ENCODE measurements at places on chromosomes 5 and 9.

- no peak for DNase-seq
Observed at GRCh38 chr5:181199881-181200638, 4.9 kb downstream of the TRIM7 start.

DNA sequence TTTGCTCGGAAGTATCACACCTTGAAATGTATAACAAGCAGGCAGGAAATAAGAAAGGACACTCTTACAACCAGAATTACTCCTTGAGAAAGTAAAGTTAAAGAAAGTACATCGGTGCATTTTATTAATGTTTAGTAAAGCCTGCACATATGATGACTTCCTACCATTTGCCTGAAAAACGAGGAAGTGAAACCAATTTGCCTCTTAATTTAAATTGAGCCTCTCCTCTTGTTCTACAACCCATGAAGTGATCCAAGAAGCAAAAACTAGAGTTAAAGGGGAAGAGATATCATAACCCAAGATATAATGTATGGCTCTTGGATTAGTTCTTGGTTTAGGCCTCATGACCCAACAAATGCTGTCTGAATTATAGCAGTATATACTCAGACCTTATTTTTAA, 95.6 kb downstream of the GNAQ start:
- no peak for DNase-seq

GRCh38 chr9:6931913-6932312, 174.1 kb downstream of the KDM4C start:
- DNase-seq, result peak; percentile 42

- no peak for DNase-seq
Observed at GRCh38 chr5:54524082-54524481, 6.5 kb downstream of the SNX18 start.

- no peak for DNase-seq
Observed at GRCh38 chr9:83280268-83280667, 217.3 kb upstream of the RASEF start.

DNA sequence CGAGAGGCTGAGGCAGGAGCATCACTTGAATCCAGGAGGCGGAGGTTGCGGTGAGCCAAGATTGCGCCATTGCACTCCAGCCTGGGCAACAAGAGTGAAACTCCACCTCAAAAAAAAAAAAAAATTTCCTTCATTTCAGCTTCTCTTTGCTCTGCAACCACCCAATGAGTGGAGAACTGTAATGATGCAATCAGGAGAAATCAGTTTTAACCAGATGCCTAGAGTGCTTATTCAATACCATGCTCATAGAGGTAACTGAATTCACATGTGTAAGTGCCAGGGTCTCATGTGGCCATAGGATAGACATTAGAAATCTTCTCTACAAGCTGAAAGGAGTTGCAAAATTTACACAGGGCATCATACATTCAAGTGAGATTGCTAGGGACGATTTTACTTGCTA, 70.6 kb downstream of the HMHB1 start:
- peak; percentile 17 for DNase-seq

GRCh38 chr5:96716716-96717115, 54.5 kb downstream of the CAST start:
- DNase-seq, result no peak

DNA sequence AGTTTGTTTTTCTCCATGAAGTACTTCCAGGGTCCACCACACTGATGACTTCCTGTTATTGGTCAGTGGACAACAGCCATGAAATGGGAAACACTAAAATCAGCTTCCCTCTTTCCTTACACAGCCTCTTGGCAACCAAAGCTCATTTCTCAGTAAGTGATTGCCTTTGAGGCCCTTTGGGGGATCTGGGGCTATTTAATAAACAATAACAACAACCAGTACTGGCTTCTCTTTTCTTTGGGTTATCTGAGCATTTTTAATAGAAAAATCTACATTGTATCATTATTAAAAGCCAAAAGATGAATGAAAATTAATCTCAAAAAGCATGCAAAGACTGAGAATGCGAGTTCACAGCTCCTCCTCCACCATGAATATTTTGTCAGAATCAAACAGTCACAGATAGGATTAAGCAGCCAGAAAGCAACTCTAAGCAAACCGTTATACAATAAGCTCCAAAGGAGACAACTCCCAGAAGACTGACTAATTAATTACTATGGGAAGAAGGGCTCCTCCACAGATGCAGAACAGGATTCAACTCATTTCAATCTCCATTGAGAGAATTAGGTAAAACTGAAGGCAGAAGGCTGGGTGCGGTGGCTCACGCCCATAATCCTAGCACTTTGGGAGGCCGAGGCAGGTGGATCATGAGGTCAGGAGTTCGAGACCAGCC, 68.3 kb downstream of the SERINC5 start:
- DNase-seq, result no peak

- peak; percentile 86 for DNase-seq
Observed at GRCh38 chr5:39714036-39714698, 289.4 kb upstream of the DAB2 start.

DNA sequence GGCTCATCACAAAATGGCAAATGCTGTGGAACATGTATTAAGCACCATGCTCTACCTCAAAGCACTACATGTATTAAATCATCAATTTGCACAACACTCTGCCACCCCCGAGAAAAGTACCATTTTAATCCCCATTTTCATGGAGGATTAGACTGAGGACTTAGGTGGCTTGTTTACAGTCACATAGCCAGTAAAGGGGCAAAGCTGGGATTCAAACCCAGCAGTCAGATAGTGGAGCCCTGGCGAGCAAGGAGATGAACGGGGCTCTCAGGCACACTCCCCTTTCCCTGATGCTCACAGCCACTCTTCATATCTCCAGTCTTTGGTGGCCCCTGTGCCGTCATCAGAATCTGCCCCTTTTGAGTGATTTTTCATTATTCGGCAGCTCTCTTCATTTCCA, 262.9 kb downstream of the DIRAS2 start:
- DNase-seq, result no peak

- DNase-seq, result no peak
Observed at GRCh38 chr5:137808503-137809135, 54.5 kb upstream of the HNRNPA0 start.

DNA sequence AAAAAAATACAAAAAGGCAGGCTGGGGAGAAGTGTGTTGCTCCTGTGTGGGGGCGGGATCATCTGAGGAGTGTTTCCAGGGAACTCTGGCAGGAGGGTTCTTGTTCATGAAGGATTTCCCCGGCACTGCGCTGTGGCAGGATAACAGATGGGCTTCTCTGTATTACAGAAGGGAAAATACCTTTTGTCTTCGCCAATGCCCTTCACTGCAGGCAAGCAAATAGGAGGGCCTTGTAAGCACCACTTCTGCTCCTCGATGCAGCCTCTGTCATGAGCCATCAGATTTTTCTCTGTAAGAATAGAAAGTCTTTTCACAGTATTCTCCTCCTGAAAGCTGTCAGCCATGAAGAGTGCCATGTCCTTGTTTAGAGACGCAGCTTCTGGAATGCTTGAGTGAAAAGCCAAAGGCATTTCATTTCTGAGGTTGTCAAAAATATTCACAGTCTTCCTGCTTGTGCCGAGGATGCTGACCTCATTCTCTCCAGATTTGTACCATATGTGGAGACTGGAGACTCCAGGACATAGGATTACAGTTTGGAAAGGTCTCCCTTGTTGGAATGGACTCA, 294.0 kb downstream of the YTHDC2 start:
- DNase-seq, result peak; percentile 25

DNA sequence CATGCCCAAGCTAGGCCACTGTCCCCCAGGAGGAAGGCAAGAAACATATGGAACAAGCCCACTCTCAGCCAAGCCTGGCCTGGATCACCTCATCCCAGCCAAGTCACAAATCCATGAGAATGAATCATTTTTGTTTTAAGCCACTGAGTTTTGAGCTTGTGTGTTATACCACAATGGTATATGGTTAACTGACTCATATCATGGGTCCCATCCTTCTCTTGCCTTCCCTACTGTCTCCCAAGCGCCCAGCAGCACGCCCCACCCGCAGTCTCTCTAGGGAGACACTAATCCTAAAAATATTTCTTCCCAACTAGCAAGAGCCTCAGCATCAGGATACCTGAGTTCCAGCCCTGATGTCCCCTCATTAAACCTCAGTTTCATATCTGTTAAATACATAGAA, 248.1 kb downstream of the CDK5RAP2 start:
- no peak for DNase-seq

DNA sequence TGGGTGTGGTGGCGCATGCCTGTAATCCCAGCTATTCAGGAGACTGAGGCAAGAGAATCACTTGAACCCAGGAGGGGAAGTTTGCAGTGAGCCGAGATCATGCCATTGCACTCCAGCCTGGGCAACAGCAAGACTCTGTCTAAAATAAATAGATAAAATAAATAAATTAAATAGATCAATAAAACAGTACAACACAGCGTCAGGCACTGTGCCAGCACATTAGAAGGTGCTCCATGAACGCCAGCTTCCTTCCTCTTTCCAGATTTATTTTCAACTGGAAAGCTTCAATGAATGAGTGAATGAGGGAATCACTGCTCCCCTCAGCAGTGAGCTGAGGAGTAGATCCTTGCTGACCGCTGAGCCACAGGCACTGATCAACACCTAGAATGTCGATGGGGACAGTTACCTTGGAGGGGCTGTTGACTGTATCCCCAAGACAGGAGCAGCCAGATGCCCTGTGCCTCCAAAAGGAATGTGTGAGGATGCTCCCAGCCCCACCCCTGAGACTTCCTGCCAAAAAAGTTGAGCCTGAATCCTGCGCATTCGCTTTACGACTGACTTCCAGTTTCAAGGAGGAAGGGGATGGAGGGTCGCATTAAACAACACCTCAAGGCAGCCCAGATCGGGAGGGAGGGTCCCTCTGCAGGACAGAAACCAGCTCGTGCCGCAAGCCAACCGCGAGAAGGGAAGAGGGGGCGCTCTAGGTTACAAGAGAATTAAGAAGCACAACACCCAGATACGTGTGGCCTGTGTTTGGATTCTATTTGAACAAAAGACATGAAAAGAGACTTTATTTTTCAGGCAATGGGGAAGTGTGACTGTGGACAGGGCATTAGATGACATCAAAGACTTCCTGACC, 54.0 kb upstream of the CNOT6 start:
- no peak for DNase-seq

DNA sequence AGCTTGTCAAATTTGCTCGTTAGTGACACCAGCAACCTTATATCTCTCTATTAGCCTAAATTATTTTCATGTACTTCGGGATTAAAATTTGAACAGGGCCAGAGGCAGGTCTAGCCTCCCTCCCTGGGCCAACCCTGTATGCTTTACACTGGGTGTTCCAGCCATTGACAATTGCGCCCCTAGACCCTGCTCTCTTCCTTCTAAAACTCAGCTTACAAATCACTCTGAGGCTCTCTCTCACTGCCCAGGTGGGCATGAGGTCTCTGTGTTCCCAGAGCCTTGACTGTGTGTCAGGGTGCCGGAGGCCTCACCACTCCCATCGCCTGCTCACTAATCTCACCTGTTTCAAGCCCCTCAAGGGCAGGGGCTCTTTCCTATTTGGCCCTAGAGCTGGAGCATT, 6.4 kb upstream of the CFAP90 start:
- DNase-seq, result no peak

DNA sequence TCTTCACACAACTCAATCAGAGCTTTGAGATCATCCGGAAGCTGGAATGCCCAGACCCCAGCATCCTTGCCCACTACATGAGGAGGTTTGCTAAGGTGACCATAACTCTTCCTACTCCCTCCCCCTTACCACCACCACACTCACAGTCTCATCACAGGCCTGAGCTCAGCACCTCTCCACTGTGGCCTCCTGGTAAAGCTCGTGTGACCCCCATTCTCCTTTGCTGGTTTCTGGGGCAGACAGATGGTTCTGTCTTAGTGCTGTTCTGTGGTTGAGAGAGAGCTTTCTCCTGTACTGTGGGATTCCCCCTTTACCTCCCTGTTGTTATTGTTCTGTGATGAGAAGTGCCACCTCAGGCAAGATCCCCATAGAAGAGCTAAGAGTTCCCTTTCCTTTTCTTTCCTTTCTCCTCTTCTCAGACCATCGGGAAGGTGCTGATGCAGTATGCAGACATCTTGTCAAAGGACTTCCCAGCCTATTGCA, 92.7 kb upstream of the RUSC2 start:
- DNase-seq, result no peak

DNA sequence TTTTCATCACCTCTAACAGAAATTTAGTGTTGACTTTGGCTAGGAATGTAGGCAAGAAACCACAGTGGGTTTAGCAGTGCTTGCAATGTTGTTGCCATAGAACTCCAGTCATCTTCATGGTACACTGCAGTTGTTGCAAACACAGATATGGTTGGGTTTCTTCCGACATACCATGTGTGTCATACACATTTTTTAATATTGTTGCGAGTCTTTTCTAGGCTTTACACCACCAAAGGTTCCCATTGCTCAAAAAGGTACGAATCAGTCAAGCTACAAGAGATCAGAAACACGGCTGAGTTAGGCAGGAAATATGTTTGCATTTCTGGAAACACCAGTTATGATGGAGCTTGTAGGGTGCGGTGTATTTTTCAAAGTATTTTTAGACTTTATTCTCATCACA, 172.4 kb downstream of the SYK start:
- peak; percentile 29 for DNase-seq

DNA sequence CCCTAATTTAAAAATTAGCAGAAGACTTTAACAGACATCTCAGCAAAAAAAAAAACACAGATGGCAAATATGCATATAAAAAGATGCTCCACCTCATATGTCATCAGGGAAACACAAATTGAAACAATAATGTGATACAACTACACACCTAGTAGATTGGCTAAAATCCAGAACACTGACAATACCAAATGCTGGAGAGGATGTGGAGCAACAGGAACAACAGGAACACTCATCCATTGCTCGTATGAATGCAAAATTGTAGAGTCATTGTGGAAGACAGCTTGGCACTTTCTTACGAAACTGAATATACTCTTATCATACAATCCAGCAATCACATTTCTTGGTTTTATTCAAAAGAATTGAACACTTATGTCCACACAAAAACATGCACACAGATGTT, 22.1 kb downstream of the MCIDAS start:
- no peak for DNase-seq

- no peak for DNase-seq
Observed at GRCh38 chr5:32831624-32832023, 120.5 kb downstream of the NPR3 start.

DNA sequence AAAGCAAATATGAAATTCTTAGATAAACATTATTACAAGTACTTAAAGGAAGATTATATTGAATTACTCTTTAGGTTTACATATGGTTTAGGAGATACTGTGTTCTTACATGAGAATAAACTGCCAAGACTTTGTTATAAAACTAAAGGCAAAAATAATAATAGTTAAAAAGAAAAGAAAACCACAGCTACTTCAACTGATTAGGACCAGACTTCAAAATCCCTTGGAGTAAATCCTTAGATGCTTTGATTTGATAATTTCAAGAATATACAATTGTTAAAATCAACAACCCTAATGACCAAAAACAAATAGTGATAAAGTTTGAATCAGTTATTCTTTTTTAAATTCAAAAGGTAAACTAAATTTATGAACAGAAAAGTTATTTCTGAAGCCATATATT, 389.6 kb upstream of the COX7C start:
- DNase-seq, result no peak

GRCh38 chr9:135797507-135798262, 95.7 kb downstream of the KCNT1 start:
- peak; percentile 56 for DNase-seq

- no peak for DNase-seq
Observed at GRCh38 chr5:123880875-123881274, 368.9 kb downstream of the CSNK1G3 start.

GRCh38 chr9:12689233-12689632, 4.0 kb upstream of the TYRP1 start:
- no peak for DNase-seq
